ENCODE measurements at places on chromosomes 6 and 20. TPM values are rescaled to one million over a fixed set of nuclear protein-coding genes. Genes with fewer than 3 reads are reported as not detected.

DNA sequence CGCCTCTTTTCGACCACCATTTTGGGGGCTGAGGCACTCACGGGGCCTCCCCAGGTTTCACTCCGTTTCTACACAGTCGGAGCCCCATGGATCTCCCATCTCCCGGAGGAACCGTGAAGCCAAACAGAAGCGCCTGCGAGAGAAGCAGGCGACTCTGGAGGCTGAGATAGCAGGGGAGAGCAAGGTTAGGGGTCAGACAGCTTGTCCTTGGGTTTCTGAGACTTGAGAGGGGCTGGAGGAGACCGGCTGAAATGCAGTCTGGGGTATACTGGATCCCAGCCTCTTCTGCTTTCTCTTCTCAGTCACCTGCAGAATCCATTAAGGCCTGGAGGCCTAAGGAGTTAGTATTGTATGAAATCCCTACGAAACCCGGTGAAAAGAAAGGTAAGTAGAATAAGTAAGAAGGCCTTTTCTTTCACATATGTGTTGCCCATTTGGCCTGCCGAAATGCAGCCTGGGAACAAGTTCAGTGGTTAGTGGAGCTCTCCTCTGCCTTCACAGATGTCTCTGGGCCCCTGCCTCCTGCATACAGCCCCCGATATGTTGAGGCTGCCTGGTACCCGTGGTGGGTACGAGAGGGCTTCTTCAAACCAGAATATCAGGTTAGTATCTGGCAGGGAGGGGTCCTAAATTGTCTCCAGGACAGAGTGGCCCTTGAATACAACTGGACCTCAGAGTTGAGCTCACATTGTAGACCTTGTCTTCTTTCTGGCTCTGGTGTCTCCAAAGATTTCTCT is 984 bp downstream of the VARS2 start:
- no peak for DNase-seq

DNA sequence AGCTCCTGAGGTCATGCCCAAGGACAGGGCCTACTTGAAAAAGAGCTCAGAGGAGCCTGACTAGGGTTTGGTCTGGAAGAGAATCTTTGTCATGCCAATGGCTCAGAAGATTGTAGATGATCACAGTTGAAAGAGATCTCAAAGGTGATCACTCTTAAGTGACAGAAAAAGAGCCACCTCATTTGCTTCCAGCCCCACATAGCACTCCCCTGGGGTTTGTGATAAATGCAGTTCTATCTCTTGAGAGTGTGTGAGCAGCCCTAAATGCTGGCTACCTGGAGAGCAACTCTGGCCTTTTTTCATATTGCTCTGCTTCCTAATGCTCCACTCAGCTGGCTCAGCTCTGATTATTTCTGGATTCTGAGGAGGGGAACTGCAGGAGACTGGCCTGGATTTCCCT is 39.3 kb downstream of the KLHL32 start:
- no peak for DNase-seq

- DNase-seq: no peak
Observed at GRCh38 chr6:95866732-95867131, 149.0 kb upstream of the FUT9 start.

C6orf52 gene
- total RNA-seq: 2.5 TPM

CNR1 gene
- not detected for total RNA-seq

Measured in activated CD8-positive, alpha-beta memory T cell treated with anti-CD3 and anti-CD28 coated beads, Interleukin-2, amount 10 ng/mL, durations not matched to agents 7 days and 5 days (primary cell).